ENCODE measurements at places on chromosomes 16 and 17.

GRCh38 chr17:29716566-29716965 is 93.9 kb upstream of the CORO6 start:
- DNase-seq, result no peak

GRCh38 chr16:57486858-57487834 is 853 bp upstream of the DOK4 start:
- no peak for DNase-seq

DNA sequence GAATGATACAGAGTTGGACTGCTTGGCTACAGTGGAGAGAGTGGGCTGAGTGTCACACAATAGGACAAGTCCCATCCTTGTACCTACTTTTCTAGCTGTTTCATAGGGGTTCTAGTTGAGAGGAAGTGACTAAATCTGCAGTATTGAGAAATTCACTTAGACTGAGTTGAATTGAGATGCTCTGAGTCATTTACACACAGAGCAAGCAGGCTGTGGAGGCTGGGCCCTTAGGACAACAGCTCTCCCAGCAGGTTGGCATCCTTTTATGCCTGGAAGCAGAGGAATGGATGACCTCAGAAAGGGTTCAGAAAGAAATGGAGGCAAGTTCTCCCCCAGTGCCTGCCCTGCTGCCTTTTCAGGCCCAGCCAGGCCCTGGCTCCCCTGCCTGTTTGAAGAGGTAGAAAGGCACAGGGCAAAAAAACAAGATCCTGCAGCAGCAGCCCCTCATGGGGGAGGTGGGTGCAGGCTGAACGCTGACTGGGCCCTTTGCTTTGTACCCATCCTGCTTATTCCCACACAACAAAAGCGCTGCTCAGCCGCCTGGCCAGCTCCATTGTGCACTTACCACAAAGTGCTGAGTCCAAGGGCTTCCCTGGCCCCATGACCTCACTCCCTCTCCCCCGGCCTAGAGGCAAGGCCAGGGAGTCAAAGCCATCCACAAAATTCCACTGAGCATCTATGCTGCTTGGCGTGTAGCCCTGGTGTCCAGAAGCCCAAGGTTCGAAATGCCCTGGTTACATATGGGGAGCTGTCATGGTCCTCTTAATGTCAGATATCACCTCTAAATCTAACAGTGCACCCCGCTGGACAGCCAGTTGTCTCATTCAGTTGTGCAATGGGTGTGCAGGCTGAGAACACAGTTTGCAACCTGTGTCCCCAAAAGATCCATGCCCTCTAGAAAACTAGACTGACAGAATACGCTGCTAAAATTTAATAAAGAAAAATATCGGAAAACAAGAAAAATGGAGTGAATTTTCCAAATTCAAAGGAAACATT is 5.4 kb upstream of the CRYBA1 start:
- DNase-seq, result no peak

DNA sequence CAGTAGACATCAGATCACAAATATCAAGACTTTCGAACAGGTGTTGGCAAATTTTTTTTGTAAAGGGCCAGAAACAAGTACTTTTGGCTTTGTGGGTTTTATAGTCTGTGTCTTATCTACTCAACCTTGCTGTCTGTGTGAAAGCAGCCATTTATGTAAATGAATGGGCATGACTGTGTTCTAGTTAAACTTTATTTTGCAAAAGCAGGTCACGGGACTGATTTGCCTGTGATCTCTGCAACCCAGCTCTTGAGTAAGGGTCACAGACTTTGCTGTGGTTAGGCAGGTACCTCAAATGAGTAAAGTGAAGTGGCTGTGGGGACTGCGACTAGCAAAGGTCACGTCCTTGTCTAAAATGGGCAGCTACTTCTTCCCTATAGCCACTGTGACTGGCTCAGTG is 136.5 kb downstream of the FTO start:
- no peak for DNase-seq

- no peak for DNase-seq
Observed at GRCh38 chr16:16161319-16161718, 62.0 kb downstream of the ABCC6 start.

DNA sequence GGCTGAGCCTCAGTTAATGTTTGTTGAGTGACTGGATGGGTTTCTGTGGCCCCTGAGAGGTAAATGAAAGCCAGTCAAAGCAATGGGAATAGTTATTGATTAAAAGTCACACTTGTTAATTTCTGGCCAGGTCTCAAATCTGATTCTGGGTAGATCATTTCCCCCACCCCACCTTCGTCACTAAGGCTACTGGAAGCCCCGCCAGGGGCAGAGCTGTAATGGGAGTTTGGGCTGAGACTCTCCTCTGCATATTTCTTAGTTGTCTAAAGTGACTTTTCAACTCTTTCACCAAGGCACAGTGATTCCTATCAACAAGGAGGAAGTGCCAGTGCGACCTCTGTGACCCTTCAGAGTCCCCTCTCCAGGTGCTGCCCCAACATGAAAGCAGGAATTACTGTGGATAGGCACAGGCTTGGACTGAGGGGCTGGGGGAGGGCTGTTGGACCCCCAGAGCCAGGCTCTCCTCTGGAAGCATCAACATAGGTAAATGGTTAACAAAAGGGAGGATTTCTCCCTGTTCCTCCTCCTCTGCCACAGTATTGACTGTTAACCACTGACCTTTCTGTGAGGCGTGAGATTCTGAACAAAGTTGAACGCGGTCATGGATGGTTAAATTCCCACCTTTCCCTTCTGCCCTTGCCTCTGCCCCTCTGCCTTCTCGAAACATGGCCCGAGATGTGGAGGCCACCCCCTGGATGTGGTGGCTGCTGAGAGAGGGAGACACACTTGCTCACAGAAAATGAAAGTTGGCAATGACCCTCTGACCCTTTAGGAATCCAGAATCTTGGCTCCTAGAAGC is 20.8 kb upstream of the TBX2 start:
- no peak for DNase-seq

DNA sequence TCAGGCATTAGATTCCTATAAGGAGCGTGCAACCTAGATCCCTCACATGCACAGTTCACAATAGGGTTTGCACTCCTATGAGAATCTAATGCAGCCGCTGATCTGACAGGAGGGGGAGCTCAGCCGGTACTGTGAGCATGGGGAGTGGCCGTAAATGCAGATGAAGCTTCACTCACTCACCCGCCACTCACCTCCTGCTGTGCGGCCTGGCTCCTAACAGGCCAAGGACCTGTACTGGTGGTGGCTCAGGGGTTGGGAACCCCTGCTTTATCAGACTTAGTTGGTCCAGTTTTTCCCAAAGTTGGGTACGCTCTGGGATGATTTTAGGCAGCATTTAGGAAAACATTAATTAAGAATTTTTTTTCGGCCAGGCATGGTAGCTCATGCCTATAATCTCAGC is 103.8 kb downstream of the MARF1 start:
- DNase-seq, result no peak
